Epithelial cell of umbilical artery (primary cell): ENCODE measurements at places on chromosomes 5 and 9. TPM values are rescaled to one million over a fixed set of nuclear protein-coding genes. Genes with fewer than 3 reads are reported as not detected.

Gene DBH
- not detected in 2 replicates for total RNA-seq

Gene WDR38
- total RNA-seq = not detected in 2 replicates

Gene GPR150
- total RNA-seq = 0.30 and 0.32 TPM in 2 replicates

Gene LCN2
- not detected in 2 replicates for total RNA-seq

Gene PCDHB11
- total RNA-seq = under 0.01 and 0.15 TPM in 2 replicates

Gene LCN10
- not detected in 2 replicates for total RNA-seq

Gene KIF4B
- 0.30 and 0.32 TPM in 2 replicates for total RNA-seq

Gene NLN
- 42.2 and 53.8 TPM in 2 replicates for total RNA-seq

Gene PTGS1
- under 0.01 and 0.91 TPM in 2 replicates for total RNA-seq

Gene ASS1
- total RNA-seq = 2.6 and 5.9 TPM in 2 replicates
